ENCODE measurements at places on chromosomes 6 and 20.
A peak's percentile ranks its signal among the peaks of the same experiment; 100 is the strongest.

GRCh38 chr6:24848461-24848860 lies 49.7 kb upstream of the ARMH2 start:
- no peak for DNase-seq

DNA sequence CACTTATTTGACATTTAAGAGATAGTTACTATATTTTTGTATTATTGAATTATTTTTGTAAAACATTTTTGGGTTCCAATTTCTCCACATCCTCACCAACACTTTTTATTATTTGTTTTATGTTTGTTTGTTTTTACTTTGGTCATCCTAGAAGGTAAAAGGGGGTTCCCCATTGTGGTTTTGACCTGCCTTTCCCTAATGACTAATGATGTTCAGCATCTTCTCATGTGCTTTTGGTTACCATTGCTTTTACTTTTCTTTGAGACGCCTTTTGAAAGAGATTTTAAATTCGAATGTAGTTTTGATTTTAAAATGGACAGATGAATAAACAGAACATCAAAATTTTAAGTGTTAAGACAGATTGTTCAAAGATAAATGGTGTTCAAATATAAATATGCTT lies 46.9 kb downstream of the AK9 start:
- no peak for DNase-seq

- no peak for DNase-seq
Observed at GRCh38 chr20:32517518-32517873, 67.6 kb downstream of the NOL4L start.

- DNase-seq: no peak
Observed at GRCh38 chr20:48877304-48877703, 44.2 kb upstream of the ARFGEF2 start.

DNA sequence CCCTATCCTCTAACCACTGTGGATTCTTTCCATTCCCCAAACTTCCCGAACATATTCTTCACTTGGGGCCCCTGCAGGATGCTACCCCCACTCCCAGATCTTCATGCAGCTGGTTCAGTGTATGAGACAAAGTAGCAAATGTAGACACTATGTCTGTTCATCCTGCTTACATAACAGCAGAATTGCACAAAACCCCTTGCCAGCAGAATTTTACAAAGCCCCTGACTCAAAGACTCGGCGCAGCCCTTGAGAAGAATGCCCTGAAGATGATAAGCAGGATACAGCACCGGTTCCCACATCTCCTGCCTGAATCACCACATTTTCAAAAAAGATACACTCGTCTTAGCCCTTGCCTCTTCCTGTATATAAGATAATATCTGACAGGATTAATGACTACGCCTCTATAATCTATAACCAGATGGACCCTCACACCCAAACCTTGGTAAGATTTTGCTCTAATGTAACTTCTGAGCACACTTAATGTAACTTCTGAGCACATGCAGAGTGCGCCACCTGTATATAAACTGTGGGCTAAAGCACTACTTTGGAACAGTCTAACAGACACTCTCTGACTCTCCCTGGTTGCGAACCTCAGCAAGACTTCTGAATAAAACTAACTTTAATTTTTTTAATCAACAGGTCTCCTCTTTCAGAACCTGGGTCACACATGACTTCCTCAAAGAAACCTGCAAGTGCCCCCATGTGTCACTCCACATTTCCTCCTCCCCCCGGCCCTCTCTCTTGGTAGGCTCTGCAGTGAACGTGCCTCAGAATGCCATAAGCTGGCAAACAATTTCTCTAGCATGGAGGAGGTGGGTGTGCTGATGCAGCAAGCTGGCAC lies 28.7 kb downstream of the RALGAPA2 start:
- no peak for DNase-seq

DNA sequence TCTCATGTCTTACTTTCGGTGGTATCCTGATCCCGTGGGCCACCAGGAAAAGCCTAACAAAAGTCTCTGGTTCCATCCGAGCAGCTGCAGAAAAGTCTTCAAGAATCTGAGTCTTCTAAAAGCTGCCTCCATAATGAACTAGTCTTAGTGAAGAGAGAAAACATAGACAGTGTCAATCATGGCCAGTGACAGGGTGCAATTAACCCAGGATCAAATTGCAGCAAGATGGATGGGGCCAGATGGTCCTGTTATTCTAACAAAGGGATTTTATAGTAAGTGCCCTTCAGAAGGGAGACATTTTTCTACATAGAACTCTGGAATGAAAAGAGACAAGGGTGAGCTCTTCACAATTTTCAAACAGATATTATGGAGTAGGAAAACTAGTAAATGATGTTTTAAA lies 281.6 kb upstream of the ZFP64 start:
- no peak for DNase-seq

DNA sequence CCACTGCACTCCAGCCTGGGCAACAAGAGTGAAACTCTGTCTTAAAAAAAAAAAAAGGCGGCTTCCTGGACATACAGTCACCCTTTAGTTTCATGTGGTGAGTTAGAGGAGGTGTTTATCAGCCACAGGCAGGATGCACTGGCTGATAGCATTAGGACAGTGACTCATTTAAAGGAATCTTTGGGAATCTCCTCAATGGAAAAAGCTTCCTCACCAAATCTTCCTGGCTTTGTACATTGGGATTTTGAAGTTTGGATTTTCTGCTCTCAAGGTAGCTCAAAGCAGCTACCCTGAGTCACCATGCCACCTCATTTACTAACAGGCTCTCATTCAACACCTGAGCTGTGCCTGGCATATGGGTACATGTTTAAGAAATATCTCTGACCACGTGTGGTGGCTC lies 20.2 kb downstream of the PRPH2 start:
- DNase-seq: no peak

DNA sequence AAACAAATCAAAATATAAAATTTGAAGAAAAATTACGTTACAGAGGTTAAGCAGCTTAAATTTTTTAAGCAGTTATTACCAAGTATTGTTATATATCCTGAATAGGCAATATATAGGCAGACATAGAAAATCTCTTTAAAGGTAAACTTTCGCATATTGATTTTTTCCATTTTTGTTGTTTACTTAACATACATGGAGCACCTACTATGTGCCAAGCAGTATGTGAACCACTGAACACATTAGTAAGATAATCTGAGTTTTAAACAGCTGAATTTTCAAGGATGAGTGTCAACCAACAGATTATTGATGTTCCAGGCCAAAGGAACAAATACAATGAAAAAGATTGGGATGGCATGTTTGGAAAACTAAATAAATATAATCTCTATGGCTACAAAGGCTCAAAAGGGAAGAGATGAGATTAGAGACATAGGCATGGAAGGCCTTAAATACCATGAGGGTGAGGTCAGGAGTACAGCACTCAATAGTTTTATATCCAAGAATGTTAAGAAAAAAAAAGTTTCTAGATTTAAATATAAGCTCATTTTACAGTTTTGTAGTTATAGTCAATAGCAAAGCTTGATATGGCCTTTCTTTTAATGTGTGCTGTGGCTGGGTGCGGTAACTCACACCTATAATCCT lies 277.5 kb downstream of the PTPRK start:
- DNase-seq: no peak

DNA sequence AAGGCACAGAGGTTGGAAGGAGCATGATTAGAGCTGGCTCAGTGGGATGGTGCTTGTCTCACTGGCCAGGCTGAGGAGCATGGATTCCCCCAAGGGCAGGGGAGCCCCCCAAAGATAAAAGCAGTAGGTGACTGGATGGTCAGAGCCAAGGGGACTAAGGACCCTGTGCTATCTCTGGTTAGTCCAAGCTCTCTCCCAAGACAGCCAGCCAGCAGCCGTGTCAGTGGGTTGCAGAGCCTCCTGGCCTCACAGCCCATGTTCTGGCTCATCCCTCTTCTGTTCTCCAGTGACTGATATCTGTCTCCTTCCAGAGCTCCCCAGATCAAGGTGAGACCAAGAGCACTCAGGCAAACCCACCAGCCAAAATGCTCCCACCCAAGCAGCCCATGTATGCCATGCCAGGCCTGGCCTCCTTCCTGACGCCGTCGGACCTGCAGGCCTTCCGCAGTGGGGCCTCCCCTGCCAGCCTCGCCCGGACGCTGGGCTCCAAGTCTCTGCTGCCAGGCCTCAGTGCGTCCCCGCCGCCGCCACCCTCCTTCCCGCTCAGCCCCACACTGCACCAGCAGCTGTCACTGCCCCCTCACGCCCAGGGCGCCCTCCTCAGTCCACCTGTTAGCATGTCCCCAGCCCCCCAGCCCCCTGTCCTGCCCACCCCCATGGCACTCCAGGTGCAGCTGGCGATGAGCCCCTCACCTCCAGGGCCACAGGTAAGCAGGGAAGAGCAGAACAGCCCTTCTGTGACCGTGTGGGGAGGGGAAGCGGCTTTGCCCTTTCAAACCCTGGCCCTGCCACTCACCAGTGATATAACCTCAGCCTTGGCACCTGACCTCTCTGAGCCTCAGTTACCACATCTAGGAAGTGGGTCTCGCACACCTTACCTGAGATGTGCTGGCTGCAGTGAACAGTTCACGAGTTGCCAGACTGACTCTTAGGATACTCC lies 121.3 kb downstream of the JPH2 start:
- DNase-seq: no peak

GRCh38 chr20:54127855-54128574 lies 45.8 kb downstream of the CYP24A1 start:
- DNase-seq: no peak

GRCh38 chr20:46302106-46302505 lies 6.2 kb downstream of the CDH22 start:
- no peak for DNase-seq

GRCh38 chr20:37528446-37529213 lies 954 bp upstream of the BLCAP start:
- no peak for DNase-seq

GRCh38 chr6:25473447-25473846 lies 178.6 kb upstream of the SCGN start:
- DNase-seq: no peak

DNA sequence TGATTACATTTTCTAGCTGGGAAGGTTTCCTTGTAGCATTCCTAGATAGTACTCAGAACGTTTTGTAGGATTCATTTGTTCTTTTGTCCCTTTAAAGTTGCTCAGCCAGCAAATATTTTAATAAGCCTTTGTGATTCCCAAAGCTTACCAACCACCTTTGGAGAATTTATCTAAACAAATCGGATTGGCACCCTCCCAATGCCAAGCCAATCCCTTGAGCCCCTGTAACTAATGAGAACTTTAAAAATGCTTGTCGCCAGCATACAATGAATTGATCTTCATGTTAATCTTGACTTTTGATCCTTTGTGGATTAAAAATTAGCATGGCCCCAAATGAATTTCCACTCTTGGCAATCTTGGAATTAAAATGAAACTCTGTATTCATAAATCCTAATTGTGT lies 559.5 kb downstream of the UTRN start:
- no peak for DNase-seq

DNA sequence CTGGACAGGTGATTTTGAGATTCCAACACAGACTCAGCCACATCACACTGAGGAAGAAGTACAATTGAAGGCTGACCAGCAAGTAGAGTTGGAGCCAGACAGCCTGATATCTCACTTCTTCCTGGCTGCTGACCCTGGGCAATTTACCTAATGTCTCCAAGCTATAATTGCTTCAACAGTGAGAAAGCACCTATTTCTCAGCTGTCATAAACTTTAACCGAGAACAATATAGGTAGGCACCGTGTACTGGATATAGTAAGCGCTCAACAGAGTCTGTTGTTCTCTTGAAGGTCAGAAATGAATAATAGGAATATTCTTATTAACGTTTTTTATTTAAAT lies 28.3 kb downstream of the STX7 start:
- DNase-seq: no peak

GRCh38 chr20:60228255-60228654 lies 270.0 kb downstream of the CDH26 start:
- no peak for DNase-seq

GRCh38 chr20:35490736-35491181 lies 35.4 kb downstream of the CEP250 start:
- peak; percentile 41 for DNase-seq

All from stimulated activated CD4-positive, alpha-beta T cell treated with anti-CD3 and anti-CD28 coated beads, Interleukin-12 subunit alpha, Interleukin-12 subunit beta, amount 100 ng/mL, for 4 hours (primary cell).